ENCODE measurements at places on chromosomes 1 and 21. TPM values are rescaled to one million over a fixed set of nuclear protein-coding genes. Genes with fewer than 3 reads are reported as not detected.
A peak's percentile ranks its signal among the peaks of the same experiment; 100 is the strongest.

Gene GJB3
- total RNA-seq = not detected

Gene LRRC71
- total RNA-seq = not detected

Gene HLX
- total RNA-seq = 1.4 TPM

Gene PLD5
- total RNA-seq = 4.9 TPM

Gene THEM5
- total RNA-seq = not detected

Gene FALEC
- total RNA-seq = 0.43 TPM

Gene TMPRSS15
- not detected for total RNA-seq

Gene COL6A2
- total RNA-seq = 194 TPM

DNA sequence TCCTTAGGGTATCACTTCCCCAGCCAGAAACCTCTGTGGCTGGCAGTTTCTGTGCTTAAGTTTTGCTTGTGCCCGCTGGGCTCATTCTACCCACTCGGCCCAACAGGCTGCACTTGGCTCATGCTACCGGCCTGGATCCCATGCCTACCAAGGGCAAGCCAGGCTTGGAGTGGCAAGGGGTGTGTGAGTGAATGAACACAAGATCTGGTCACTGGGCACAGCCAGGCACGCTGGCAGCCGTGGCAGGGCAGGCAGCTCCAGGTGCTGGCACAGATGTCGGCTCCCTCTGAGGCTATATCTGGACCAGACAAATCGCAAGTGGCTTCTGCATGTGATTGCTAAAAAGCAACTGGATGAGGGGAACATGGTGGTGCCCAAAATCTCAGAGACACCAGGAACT, 740.5 kb upstream of the B3GALT2 start:
- DNase-seq = no peak
- H3K4me3 ChIP-seq = no peak overlapping the region
- no peak overlapping the region for H3K27ac ChIP-seq
- H3K27me3 ChIP-seq = no peaks in the 10 kb centered on the region
- H3K36me3 ChIP-seq = no peaks in the 10 kb centered on the region
- no peaks in the 10 kb centered on the region for H3K4me1 ChIP-seq

DNA sequence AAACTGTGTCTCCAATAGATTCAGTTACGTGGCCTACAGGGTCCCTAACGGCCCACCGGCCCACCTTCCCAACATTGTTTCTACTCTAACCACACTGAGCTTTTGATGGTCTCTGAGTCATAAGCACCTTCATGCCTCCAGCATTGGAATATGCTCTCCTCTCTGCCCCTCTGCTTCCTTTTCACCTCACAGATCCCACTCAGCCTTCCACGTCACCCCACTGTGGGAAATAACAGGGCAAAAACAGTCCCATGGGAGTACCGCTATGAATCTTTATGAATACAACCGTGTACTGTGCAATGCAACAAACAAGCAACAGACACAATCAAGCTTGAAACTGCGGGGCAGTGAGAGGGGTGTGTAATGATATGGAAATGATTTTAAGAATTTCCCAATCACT, 5.3 kb upstream of the SARS1 start:
- H3K4me1 ChIP-seq = peaks cover 7% of the 10 kb centered on the region
- no peaks in the 10 kb centered on the region for H3K27me3 ChIP-seq
- H3K27ac ChIP-seq = no peak overlapping the region

DNA sequence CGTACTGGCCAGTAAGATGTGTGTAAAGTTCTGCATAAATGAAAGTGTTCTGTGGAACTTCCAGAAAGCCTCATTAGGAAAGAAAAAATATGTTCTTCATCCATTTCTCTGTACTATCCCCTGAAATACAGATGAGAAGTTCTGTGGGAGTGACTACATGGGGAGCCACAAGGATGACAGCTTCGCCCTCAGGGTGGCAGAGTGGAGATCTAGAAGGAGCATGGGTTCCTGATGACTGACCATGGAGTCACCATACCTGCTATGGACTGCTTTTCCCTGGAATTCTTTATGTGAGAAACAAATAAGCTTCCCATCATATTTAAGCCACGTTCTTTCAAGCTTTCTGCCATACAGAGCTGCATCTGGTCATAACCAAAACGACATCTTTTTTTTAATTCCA, 113.9 kb upstream of the RGS1 start:
- H3K36me3 ChIP-seq = no peaks in the 10 kb centered on the region
- no peak overlapping the region for H3K27ac ChIP-seq
- H3K27me3 ChIP-seq = no peaks in the 10 kb centered on the region
- no peak overlapping the region for H3K4me3 ChIP-seq
- DNase-seq = no peak

DNA sequence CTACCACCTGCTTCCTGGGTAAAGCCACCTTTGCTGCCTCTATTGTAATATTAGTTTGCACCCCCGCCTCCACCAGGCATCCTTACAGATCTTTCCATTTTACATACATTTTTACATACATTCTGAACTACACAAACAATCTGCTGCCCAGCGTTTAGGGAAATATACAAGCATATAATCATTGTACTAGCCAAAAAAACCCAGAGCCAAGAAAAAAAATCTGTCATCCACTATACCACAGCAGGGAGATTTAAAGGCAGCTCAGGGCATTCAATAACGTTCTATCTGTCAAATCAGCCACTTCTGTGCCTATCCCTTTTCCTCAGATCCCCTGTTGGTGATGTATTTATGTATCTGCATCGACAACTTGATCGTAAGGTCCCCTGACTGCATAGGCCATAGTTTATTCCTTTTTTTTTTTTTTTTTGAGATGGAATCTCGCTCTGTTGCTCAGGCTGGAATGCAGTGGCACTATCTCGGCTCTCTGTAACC, 43.0 kb downstream of the GNG12 start:
- no peak for DNase-seq
- no peak overlapping the region for H3K27ac ChIP-seq
- H3K36me3 ChIP-seq = no peaks in the 10 kb centered on the region
- peaks cover 57% of the 10 kb centered on the region for H3K4me1 ChIP-seq

DNA sequence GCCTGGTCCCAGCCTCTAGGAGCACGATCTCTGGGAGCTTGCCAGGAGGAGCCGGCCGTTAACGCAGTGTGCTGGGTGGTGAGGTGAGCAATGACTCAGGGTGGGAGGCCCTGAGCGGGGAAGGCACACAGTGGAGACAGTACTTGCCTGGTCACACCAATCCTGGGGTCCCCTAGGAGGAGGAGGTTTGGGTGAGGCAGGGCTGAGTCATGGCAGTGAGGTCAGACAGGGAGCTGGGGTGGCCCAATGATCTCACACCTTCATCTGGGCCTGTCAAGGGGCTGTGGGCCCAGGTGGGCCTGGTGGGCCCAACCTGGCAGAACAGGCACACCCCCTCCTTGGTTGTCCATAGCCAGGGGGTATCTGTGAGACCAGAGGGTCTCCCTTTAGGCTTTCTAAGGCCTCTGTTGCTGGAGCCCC, 8.6 kb upstream of the EDN2 start:
- H3K27ac ChIP-seq = peak overlapping the region; percentile 51
- DNase-seq = peak; percentile 91
- H3K4me3 ChIP-seq = no peak overlapping the region

DNA sequence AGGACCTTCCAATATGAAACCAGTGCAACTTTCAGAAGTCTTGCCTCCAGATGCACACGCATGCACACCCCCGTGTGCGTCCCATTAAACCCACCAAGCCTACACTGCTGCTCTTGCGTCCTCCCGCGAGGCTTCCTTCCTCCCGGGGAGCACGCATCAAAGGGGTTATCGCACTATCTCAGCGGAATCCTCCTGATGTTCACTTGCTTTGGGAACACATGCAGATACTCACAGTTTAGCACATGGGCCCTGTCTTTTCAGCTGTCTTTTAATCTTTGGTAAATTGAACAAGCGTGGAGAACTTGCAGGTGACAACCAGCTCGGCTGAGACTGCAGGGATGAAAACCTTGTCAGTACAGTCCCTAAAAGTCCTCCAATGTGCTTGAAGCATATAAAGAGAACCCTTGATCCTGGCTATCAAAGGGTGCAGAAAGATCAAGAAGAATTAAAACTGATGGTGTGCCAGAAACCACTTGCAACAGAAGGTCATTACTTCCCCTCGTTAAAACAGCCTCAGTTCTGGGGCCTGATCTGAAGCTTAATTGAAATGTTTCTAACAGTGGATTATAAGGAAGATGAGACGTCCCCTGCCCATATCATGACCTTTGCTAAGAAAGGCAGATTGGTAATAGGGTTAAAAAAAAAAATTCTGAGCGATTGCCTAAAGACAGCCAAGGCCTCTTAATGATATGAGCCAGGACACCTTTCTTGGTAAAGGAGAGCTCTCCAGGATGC, 149.4 kb upstream of the LMO4 start:
- no peak for DNase-seq
- H3K4me3 ChIP-seq = no peak overlapping the region
- H3K27ac ChIP-seq = no peak overlapping the region

DNA sequence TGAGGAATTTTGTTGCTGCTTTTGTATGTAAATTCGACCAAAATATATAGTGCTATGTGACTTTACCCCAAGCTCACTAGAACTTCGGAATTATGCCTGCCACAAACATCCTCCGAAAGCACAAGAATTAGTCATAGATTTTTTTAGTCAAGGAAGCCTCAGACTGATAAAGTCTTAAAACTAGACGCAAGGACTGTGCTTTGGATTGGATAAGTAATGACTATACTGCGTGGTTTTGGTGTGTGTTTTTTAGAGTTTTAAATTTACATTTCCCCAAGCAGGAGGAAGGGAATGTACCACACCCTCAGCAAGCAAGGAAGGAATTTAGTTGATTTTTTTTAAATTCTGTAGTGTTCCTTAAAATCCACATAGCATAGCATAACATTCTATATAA, 10.3 kb downstream of the WLS start:
- H3K36me3 ChIP-seq = no peaks in the 10 kb centered on the region
- no peak overlapping the region for H3K4me3 ChIP-seq

DNA sequence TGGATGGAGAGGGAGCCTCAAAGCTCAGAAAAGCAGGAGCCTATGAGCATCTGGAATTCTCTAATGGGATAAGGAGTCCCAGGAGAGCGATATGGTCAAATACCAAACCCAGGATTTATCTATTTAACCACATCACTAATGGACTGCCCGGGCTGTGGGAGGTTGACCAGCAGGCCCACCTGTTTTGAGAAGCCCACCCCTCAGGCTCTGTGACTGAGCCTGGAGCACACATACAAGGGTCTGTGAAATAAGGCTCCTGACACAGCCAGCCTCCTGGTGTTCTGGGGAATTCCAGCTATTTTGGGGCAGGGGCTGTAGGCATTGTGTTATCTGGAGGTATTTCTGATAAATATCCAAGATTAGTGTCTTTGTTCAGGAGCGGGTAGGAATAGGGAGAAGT, 132.0 kb upstream of the C1orf21 start:
- no peaks in the 10 kb centered on the region for H3K36me3 ChIP-seq
- DNase-seq = no peak
- H3K27me3 ChIP-seq = no peaks in the 10 kb centered on the region
- no peak overlapping the region for H3K27ac ChIP-seq

- no peak overlapping the region for H3K27ac ChIP-seq
- DNase-seq = no peak
- H3K27me3 ChIP-seq = no peaks in the 10 kb centered on the region
These were observed 668.6 kb upstream of the NCAM2 start for GRCh38 chr21:20329636-20330035.

GRCh38 chr21:26120828-26121227, 49.7 kb downstream of the APP start:
- peaks cover 28% of the 10 kb centered on the region for H3K4me1 ChIP-seq
- H3K27me3 ChIP-seq = no peaks in the 10 kb centered on the region
- DNase-seq = no peak
- H3K4me3 ChIP-seq = no peak overlapping the region
- H3K36me3 ChIP-seq = no peaks in the 10 kb centered on the region
- H3K27ac ChIP-seq = no peak overlapping the region

DNA sequence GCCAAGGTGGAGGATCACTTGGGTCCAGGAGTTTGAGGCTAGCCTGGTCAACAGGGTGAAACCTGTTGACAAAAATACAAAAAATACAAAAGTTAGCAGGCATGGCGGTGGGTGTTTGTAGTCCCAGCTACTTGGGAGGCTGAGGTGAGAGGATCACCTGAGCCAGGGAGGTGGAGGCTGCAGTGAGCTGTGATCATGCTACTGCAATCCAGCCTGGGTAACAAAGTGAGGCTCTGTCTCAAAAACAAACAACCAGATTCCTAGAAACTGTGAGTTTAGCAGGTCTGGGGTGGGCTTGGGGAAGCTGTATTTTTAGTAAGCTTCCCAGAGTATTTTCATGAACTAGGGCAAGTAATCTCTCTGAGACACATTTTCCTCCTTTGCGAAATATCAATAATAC, 5.2 kb upstream of the MYOM3 start:
- H3K36me3 ChIP-seq = no peaks in the 10 kb centered on the region
- no peak for DNase-seq
- H3K27ac ChIP-seq = no peak overlapping the region
- H3K27me3 ChIP-seq = peaks cover 7% of the 10 kb centered on the region
- H3K4me1 ChIP-seq = peaks cover 8% of the 10 kb centered on the region
- no peak overlapping the region for H3K4me3 ChIP-seq

GRCh38 chr1:181341026-181341632, 142.2 kb upstream of the CACNA1E start:
- H3K36me3 ChIP-seq = no peaks in the 10 kb centered on the region
- H3K27me3 ChIP-seq = no peaks in the 10 kb centered on the region
- no peaks in the 10 kb centered on the region for H3K4me1 ChIP-seq
- no peak overlapping the region for H3K4me3 ChIP-seq
- H3K27ac ChIP-seq = no peak overlapping the region

GRCh38 chr1:162091681-162092524, 22.4 kb downstream of the NOS1AP start:
- no peaks in the 10 kb centered on the region for H3K27me3 ChIP-seq
- peaks cover 12% of the 10 kb centered on the region for H3K4me1 ChIP-seq
- H3K4me3 ChIP-seq = no peak overlapping the region
- no peaks in the 10 kb centered on the region for H3K36me3 ChIP-seq
- DNase-seq = no peak

- H3K27ac ChIP-seq = no peak overlapping the region
- DNase-seq = no peak
- H3K27me3 ChIP-seq = no peaks in the 10 kb centered on the region
These were observed 2.2 kb upstream of the PTPN7 start for GRCh38 chr1:202162418-202163280.

GRCh38 chr1:59128239-59128736, 168.6 kb upstream of the FGGY start:
- H3K27ac ChIP-seq = peak overlapping the region; percentile 84
- H3K36me3 ChIP-seq = no peaks in the 10 kb centered on the region
- peak; percentile 84 for DNase-seq

DNA sequence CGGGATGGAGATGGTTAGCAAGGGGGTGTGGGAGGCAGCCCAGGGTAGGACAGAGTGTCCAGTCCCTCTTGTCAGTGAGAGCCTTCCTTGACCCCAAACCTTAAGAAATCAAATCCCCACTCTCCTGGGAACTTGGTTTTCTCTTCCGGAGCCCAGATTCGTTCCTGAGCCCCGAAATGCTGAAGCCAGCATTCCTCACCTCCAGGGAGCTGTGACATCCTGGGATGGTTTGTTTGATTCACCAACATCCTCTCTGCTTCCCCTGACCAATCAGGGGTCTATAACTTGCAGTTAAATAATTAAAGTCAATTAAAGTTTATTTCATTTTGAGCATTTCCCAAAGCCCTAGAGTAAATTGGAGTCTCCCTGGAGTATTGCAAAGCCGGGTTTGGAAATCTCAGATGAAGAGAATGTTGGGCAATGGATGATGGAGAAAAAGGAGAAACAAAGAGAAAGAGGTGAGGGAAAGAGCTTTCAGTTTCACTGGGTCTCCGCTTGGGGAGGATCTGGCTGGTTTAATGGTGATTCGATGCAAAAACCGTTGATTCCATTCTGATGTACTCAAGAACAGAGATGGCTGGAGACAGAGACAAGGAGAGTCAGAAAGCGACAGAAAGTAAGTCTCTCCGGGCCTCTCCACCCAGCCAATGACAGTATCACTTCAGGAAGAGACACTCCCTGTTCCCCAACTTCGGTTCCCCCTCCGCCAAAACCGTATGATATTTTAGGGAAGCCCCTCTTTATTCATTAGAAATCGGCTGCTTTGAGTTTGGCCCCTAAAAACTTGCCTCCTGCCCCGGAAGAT, 12.8 kb upstream of the ALX3 start:
- no peak overlapping the region for H3K4me3 ChIP-seq
- no peak for DNase-seq
- no peak overlapping the region for H3K27ac ChIP-seq
- H3K36me3 ChIP-seq = no peaks in the 10 kb centered on the region
